Activated T-helper 17 cell treated with anti-CD3 and anti-CD28 coated beads, Interleukin-2, amount 50 U/mL, for 72 hours (primary cell): ENCODE measurements at places on chromosomes 2 and 18.

- H3K4me1 ChIP-seq: no peaks in the 10 kb centered on the region
- no peak overlapping the region for H3K27ac ChIP-seq
- H3K4me3 ChIP-seq: no peak overlapping the region
- H3K27me3 ChIP-seq: peaks cover 24% of the 10 kb centered on the region
These were observed 79.8 kb downstream of the VAPA start for GRCh38 chr18:9993521-9994025.

GRCh38 chr2:167981945-167982344 is 265.4 kb downstream of the STK39 start:
- H3K27me3 ChIP-seq: no peaks in the 10 kb centered on the region
- H3K36me3 ChIP-seq: peaks cover 46% of the 10 kb centered on the region
- no peaks in the 10 kb centered on the region for H3K4me1 ChIP-seq

- H3K4me1 ChIP-seq: no peaks in the 10 kb centered on the region
- H3K36me3 ChIP-seq: no peaks in the 10 kb centered on the region
- H3K4me3 ChIP-seq: no peak overlapping the region
- peaks cover 21% of the 10 kb centered on the region for H3K27me3 ChIP-seq
- no peak overlapping the region for H3K27ac ChIP-seq
These were observed 111.7 kb upstream of the ZEB2 start for GRCh38 chr2:144631636-144632035.

GRCh38 chr2:237185553-237185925 is 99.8 kb downstream of the COPS8 start:
- no peaks in the 10 kb centered on the region for H3K36me3 ChIP-seq
- ATAC-seq: no peak
- no peak overlapping the region for H3K27ac ChIP-seq
- H3K27me3 ChIP-seq: peaks cover 36% of the 10 kb centered on the region
- no peaks in the 10 kb centered on the region for H3K4me1 ChIP-seq

- H3K27me3 ChIP-seq: no peaks in the 10 kb centered on the region
- no peak for ATAC-seq
- peak overlapping the region; percentile 29 for H3K27ac ChIP-seq
- peaks cover 24% of the 10 kb centered on the region for H3K4me1 ChIP-seq
These were observed 6.1 kb downstream of the INO80D start for GRCh38 chr2:206079699-206080465.

DNA sequence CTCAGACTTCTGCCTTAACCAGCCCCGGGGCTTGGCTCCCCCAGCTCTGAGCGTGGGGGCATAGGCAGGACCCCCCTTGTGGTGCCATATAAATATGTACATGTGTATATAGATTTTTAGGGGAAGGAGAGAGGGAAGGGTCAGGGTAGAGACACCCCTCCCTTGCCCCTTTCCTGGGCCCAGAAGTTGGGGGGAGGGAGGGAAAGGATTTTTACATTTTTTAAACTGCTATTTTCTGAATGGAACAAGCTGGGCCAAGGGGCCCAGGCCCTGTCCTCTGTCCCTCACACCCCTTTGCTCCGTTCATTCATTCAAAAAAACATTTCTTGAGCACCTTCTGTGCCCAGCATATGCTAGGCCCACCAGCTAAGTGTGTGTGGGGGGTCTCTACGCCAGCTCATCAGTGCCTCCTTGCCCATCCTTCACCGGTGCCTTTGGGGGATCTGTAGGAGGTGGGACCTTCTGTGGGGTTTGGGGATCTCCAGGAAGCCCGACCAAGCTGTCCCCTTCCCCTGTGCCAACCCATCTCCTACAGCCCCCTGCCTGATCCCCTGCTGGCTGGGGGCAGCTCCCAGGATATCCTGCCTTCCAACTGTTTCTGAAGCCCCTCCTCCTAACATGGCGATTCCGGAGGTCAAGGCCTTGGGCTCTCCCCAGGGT is 5.5 kb downstream of the CTDSP1 start:
- H3K4me3 ChIP-seq: peak overlapping the region; percentile 87
- H3K4me1 ChIP-seq: peaks cover 16% of the 10 kb centered on the region
- H3K27ac ChIP-seq: peak overlapping the region; percentile 84

DNA sequence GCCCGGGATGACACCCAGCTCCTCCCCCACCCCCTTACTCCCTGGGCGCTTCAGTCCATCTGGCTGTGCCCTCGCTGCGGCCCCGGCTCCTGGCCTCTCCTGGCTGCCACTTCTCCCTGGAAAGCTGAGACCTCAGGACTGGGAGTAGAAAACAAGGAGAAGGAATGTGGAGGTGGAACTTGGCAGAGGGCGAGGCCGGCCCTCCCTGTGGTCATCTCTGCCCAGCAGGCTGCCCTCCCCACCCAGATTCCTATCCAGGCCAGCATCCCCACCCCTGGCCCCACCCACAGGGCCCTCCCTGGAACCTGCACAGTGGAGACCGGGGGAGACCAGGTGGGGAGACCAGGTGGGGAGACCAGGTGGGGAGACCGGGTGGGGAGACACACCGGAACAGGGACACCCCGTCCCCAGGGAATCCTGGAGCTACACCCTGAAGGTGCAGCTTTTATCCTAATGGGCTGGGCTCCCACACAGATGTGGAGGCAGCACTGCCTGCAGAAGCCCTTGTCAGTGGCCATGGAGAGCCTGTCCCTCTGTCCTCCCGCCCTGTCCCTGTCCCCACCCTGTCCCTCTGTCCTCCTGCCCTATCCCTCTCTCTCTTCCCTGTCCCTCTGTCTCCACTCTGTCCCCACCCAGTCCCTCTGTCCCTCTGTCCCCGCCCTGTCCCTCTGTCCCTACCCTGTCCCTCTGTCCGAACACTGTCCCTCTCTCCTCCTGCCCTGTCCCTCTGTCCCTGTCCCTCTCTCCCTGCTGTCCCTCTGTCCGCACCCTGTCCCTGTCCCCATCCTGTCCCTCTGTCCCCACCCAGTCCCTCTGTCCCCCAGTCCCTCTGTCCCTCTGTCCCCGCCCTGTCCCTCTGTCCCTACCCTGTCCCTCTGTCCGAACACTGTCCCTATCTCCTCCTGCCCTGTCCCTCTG is 157.1 kb downstream of the PXDN start:
- H3K4me3 ChIP-seq: no peak overlapping the region
- H3K27me3 ChIP-seq: peaks cover 15% of the 10 kb centered on the region
- no peak overlapping the region for H3K27ac ChIP-seq
- no peak for ATAC-seq
- no peaks in the 10 kb centered on the region for H3K4me1 ChIP-seq

GRCh38 chr2:218008060-218009040 is 5.6 kb upstream of the TNS1 start:
- no peaks in the 10 kb centered on the region for H3K36me3 ChIP-seq
- no peak overlapping the region for H3K4me3 ChIP-seq
- peaks cover 33% of the 10 kb centered on the region for H3K27me3 ChIP-seq
- H3K27ac ChIP-seq: no peak overlapping the region

- peaks cover 12% of the 10 kb centered on the region for H3K27me3 ChIP-seq
- H3K36me3 ChIP-seq: no peaks in the 10 kb centered on the region
- H3K4me1 ChIP-seq: no peaks in the 10 kb centered on the region
- no peak overlapping the region for H3K4me3 ChIP-seq
These were observed 220.6 kb upstream of the COPS8 start for GRCh38 chr2:236865052-236865451.

- H3K4me1 ChIP-seq: peaks cover 7% of the 10 kb centered on the region
- H3K27ac ChIP-seq: no peak overlapping the region
- no peak overlapping the region for H3K4me3 ChIP-seq
These were observed 30.7 kb downstream of the GPD2 start for GRCh38 chr2:156466739-156467405.

DNA sequence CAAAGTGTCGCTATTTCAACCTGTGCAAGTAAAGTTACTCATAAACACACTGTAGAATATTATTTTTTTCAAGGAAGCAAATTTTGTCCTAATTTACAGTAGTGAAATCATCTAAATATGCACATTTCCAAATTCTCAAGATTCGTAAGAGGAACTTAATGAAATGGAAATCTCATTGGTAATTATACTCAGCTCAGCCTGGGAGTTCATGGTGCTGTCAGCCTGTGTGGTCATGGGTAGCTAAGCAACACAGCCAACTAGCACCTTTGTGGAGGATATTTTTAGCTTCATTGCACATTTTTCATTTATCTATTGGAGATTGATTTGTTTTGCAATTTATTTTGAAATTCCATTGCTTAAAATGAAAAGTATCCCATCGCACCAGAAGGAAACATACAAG is 975.7 kb upstream of the ZEB2 start:
- no peaks in the 10 kb centered on the region for H3K4me1 ChIP-seq
- H3K36me3 ChIP-seq: no peaks in the 10 kb centered on the region
- H3K27ac ChIP-seq: no peak overlapping the region
- no peak overlapping the region for H3K4me3 ChIP-seq
- ATAC-seq: no peak

DNA sequence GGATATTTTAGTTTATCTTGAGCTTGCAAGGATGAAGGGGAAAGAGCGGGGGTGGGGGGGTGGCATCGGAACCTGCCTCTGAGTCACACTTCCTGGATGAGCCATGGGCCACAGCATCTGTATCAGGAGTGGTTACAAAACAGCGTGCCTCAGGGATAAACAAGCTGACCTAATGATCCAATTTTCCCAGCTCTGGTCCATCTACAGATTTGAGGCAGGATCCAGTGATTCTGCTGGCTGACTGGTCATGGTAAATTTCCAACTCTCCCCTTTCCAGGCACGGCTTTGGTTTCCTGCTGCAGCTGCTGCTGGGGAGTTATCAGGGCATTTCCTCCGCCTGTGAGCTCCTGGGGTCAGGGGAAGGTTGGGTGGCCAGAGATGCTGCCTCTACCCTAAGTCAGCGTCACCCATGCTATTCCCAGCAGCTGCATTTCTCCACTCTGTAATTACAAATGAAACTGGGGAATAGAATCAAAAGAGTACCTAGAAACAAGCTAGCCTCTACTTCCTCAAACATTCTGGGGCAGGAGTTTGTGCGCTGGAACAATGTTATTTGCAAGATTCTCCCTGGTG is 4.7 kb upstream of the HPCAL1 start:
- H3K27ac ChIP-seq: peak overlapping the region; percentile 68
- peak overlapping the region; percentile 67 for H3K4me3 ChIP-seq
- ATAC-seq: peak; percentile 38
- peaks cover 37% of the 10 kb centered on the region for H3K4me1 ChIP-seq
- no peaks in the 10 kb centered on the region for H3K36me3 ChIP-seq
- no peaks in the 10 kb centered on the region for H3K27me3 ChIP-seq

DNA sequence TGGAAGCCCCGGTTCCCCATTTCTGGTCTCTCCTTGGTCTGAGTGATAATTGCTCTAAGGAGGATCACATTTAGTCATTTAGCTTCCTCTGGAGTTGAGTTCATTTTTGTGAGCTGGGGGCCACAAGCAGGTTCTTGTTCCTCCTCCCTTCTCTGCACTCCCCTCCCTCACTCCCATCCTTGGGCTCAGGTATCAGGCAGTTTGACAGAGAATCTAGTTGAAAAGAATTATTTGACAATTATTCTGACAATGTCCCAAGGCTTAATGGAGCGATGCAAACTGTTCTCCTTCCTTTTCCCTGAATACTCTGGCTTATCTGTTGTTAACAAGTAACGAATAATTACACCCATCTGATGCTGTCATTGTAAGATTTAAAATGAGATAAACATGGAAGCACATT is 61.5 kb downstream of the SERPINB8 start:
- peaks cover 17% of the 10 kb centered on the region for H3K27me3 ChIP-seq
- no peak overlapping the region for H3K27ac ChIP-seq
- H3K4me3 ChIP-seq: no peak overlapping the region
- H3K36me3 ChIP-seq: no peaks in the 10 kb centered on the region
- peaks cover 4% of the 10 kb centered on the region for H3K4me1 ChIP-seq
- no peak for ATAC-seq

GRCh38 chr2:175002547-175003274 is 2.5 kb downstream of the CHN1 start:
- H3K4me3 ChIP-seq: no peak overlapping the region
- H3K27me3 ChIP-seq: peaks cover 25% of the 10 kb centered on the region
- ATAC-seq: no peak
- H3K36me3 ChIP-seq: no peaks in the 10 kb centered on the region

- no peaks in the 10 kb centered on the region for H3K4me1 ChIP-seq
- no peak for ATAC-seq
- no peaks in the 10 kb centered on the region for H3K36me3 ChIP-seq
- H3K27ac ChIP-seq: no peak overlapping the region
These were observed 152.2 kb downstream of the ALPK2 start for GRCh38 chr18:58476516-58477256.

- no peaks in the 10 kb centered on the region for H3K27me3 ChIP-seq
- H3K27ac ChIP-seq: peak overlapping the region; percentile 94
- peak; percentile 1 for ATAC-seq
- H3K4me3 ChIP-seq: peak overlapping the region; percentile 81
- peaks cover 42% of the 10 kb centered on the region for H3K4me1 ChIP-seq
These were observed 961 bp downstream of the GPR55 start for GRCh38 chr2:230924092-230924469.

GRCh38 chr18:25176518-25177042 is 175.4 kb downstream of the ZNF521 start:
- H3K4me1 ChIP-seq: no peaks in the 10 kb centered on the region
- H3K36me3 ChIP-seq: no peaks in the 10 kb centered on the region
- H3K27ac ChIP-seq: no peak overlapping the region
- H3K4me3 ChIP-seq: no peak overlapping the region

DNA sequence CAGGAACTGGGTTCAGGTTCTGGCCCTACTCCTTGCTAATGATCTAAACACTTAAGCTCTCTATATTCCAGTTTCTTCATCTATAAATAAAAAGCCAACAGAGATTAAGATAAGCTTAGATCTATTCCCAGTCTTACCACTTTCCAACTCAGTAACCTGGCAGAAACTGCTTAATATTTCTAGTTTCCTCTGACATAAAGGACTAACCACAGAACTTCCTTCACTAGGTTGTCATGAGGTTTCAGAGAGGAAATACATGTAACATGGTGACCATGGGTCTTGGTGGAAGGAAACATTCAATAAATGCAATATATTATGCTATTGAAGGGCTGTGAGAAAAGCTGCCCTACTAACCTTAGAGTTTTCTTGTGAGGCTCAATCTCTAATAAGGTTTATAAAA is 114.4 kb upstream of the PDE1A start:
- H3K27ac ChIP-seq: no peak overlapping the region
- H3K27me3 ChIP-seq: no peaks in the 10 kb centered on the region
- ATAC-seq: no peak
- no peak overlapping the region for H3K4me3 ChIP-seq
- no peaks in the 10 kb centered on the region for H3K36me3 ChIP-seq

- H3K4me3 ChIP-seq: no peak overlapping the region
- H3K4me1 ChIP-seq: no peaks in the 10 kb centered on the region
- no peaks in the 10 kb centered on the region for H3K27me3 ChIP-seq
These were observed 9.3 kb upstream of the PTMA start for GRCh38 chr2:231699006-231699405.

DNA sequence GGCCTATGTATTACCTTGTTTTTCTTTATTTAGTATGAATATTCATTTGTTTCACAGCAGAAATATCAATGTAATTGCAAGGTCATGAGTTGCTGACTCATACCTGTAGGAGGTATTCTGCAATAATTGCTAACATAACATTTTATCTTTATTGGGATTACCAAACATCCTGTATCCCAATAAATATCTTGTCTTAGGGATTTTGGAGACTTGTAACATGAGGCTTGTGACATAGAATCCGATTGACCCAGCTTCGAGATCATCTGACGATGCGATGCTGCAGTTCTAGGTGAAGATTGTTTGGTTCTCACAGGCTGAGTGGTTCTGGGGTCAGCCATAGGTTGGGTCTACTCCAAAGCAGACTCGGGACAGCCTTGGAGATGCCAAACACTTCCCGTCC is 133.4 kb upstream of the RND3 start:
- H3K4me3 ChIP-seq: no peak overlapping the region
- H3K4me1 ChIP-seq: no peaks in the 10 kb centered on the region
